Ovary (tissue), 10 donors: ENCODE measurements at places on chromosomes 2 and 18. TPM values are rescaled to one million over a fixed set of nuclear protein-coding genes. Genes with fewer than 3 reads are reported as not detected.

CHRNG gene
- total RNA-seq = not detected

DNA sequence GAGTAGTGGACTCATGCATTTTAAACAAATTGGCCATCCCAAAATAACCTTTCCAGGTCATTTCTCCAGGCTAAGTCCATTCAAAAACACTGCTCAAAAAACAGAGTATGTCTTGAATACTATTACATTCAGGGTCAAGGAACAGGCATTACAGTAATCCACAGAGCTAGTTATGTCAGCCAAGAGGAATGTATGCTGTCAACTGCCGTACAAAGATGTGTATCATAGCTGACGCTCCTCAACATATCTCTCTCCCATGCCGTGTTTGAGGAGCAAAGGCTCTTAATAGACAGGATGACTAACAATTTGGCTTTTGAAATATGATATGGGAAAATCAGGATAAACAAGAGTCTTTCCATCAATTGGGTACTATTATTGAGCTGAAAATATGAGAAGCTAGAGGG lies 68.8 kb upstream of the KCTD1 start:
- DNase-seq = no peak

GRCh38 chr2:47056868-47057686 lies 98.0 kb downstream of the STPG4 start:
- DNase-seq = no peak

DNA sequence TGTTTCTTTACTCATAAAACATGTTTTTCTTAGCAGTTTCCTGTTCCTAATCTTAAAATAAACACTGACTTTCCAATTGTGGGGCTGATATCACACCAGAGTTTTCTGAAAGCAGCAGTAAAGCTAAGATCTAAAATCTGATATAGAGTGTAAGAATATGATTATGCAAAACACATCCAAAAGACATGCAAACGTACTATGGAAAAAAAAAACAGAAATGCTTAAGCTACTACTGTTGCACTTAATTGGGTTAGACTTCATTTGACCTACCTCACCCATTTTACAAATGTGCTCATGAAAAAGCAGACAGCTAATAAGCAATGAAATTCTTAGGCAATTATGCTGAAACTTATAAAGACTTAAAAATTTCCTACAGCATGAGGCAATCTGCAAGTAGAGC lies 10.5 kb downstream of the CYTIP start:
- DNase-seq = no peak
